ENCODE measurements at places on chromosomes 4 and X.

GRCh38 chr4:92254767-92255442, 48.9 kb upstream of the GRID2 start:
- DNase-seq = no peak

DNA sequence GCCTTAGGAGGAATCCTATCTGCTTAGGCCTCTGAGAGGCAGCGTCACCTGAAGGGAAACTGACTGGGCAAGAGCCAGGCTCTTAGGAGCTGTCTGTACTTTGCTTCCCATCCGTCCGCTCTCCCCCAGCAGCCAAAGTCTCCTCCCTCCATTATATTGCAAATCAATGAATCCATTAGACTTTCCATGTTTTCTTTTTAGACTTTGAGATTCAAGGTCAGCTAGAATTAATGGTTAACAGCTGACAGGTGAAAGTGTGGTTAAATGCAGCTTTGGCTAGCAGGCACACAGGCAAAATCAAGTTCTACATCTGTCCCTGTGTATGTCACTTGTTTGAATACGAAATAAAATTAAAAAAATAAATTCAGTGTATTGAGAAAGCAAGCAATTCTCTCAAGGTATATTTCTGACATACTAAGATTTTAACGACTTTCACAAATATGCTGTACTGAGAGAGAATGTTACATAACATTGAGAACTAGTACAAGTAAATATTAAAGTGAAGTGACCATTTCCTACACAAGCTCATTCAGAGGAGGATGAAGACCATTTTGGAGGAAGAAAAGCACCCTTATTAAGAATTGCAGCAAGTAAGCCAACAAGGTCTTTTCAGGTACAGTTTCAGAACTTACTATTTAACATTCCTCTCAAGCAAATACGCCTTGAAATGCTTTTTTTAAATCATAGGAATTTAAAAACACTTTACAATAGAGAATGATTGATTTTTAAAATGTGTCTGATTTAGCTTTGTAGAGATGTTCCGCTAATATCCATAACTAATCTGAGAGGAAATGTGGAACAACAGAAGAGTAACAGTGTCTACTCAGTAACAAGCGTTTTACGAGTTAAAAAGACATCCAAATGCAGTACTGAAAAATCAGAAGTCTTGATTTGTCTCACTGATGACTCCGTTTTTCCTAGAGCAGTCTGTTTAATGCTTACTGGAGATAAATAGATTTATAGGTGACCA, at the start of gene F11:
Gene F11, plus strand, starts transcription at position 507 of the 970 bp plus-strand sequence. CDS start 948 bp downstream, outside the sequence.
- DNase-seq = no peak

- DNase-seq = no peak
These were observed 5.8 kb downstream of the RPS4X start for GRCh38 chrX:72271091-72271788.

DNA sequence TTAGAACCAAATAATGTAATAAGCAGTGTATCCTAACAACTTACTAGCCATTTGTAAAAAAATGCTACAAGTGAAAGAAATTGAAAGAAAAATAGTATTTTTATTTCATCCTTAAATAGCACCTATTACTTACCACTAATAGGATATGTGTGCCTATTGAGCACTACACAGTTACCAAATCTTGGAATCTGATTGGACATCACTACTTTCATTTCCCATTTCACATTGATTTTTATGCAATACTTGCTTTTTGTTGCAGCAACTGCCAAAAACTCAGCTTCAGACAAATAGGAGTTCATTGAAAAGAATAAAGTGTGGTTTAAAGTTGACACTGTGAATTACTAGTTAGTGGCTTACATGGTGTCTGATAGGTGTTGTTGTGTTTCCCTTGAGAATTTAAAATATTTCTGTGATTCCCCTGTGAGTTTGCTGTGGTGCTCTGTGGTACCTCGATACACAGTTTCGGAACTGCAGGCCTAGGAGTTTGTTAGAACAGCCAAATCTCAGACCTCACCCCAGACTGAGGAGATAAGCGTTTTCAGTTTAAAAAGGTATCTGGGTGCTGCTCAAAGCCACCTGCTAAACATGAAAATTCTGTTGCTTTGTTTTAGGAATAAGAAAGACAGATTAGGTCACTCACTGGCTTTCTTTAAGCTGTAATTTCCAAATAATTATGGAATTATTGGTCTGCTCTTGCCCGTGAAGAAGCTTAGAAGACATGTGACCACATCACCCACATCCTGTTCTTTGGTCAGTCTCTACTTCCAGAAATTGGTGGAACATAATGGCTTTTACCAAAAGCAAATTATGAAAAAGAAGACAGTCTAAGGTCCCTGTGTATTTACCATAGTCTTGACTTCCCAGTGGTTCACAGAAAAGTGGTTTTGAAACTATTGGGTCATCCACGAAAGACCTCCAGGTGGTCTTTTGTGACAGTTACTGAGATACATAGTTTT, 97.8 kb downstream of the SYTL5 start:
- no peak for DNase-seq

- no peak for DNase-seq
These were observed 29.2 kb upstream of the LARP1B start for GRCh38 chr4:128031756-128032384.

DNA sequence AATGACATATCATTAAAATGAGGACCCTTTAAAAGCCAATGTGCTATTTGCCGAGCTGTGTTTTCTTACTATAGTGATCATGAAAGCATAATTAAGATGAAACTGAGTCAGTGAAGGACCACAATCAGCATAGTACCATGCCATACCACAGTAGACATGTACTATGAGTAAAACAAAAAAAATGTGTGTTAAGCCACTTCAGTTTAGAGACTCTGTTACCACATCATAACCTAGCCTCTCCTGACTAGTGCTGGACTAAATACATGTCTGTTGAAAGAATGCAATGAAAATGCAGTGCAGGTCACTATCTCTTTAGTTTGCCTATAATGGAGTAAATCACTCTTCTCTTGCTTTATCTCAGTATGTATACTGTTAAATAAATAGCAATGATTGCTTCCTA, 12.3 kb upstream of the DDX53 start:
- no peak for DNase-seq

- DNase-seq = no peak
These were observed 47.5 kb upstream of the KLHL13 start for GRCh38 chrX:118164138-118164537.
